Stimulated activated CD4-positive, alpha-beta T cell treated with anti-CD3 and anti-CD28 coated beads, Interleukin-15, amount 100 ng/mL, for 1 hour (primary cell): ENCODE measurements at places on chromosomes 11 and 22.

DNA sequence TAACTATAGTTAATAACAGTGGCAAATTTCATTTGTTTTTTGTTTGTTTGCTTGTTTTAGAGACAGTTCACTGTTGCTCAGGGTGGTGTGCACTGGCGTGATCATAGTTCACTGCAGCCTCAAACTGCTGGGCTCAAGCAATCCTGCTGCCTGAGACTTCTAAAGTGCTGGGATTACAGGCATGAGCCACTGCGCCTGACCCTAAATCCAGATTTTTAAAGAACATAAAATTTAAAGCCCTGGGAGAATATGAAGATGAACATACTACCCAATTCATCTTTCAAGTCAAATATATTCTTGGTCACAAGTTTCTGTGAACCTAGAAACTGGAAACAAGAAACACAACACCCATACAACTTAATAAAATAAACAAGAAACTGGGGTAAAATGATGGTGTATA is 28.1 kb downstream of the RRAS2 start:
- no peak for DNase-seq

DNA sequence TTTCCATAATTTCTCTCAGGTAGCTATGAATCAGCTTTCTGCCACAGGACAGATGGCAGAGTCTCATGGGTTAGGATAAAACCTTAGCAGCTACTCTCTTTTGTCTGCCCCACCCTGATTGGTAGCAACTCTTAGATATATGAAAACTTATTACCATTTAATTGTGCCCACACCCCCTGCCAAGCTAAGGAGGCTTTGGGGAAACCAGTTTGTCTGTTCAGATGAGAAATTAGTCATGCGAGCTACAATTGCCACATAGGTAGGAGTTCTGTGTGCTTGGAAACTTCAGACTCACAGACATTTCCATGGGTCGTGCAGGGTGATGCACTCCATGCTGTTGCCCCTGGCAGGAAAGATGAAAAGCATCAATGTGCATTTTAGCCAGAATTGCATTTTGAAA is 39.9 kb downstream of the CD44 start:
- DNase-seq: no peak

GRCh38 chr22:30193031-30193775 is 53.4 kb downstream of the LIF start:
- no peak for DNase-seq

DNA sequence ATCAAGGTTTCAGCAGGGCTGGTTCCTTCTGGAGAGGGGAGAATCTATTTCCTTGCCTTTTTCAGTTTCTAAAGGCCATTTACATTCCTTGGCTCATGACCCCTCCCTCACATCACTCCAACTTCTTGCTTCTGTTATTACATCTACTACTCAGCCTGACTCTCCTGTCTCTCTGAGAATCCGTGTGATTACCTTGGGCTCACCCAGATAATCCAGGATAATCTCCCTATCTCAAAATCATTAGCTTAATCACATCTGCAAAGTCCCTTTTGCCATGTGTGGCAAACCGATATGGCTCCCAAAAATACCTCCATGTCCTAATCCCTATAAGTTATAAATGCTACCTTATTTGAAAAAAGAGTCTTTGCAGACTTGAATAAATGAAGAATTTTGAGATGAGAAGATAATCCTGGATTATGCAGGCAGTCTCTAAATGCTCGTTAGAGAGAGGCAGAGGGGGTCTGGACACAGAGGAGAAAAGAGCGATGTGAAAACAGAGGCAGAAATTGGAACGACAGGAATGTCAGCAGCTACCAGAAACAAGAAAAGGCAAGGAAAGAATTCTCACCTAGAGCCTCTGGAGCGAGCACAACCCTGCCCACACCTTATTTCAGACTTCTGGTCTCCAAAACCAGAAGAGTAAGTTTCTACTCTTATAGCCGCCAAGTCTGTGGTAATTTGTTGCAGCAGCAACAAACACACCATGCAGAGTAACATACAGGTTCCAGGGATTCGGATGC is 23.6 kb upstream of the ARHGAP32 start:
- no peak for DNase-seq

DNA sequence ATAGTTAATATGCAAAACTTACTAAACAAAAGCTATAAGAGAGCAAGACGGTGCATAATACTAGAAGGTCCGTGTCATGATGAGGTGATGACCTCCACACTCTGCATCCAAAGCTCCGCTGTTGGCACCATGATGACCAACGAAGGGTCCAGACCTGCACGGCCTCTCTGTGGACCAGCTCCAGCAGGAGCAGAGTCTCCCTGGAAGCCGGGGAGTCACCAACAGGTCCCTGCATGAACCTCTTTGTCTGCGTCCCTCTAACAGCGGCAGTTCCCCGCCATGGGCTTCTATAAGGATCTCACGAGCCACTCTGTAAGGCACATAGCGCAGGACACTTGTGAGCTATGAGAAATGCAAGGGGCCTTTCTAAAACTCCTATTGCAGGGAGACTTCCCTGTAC is 517.3 kb downstream of the BRD1 start:
- no peak for DNase-seq

DNA sequence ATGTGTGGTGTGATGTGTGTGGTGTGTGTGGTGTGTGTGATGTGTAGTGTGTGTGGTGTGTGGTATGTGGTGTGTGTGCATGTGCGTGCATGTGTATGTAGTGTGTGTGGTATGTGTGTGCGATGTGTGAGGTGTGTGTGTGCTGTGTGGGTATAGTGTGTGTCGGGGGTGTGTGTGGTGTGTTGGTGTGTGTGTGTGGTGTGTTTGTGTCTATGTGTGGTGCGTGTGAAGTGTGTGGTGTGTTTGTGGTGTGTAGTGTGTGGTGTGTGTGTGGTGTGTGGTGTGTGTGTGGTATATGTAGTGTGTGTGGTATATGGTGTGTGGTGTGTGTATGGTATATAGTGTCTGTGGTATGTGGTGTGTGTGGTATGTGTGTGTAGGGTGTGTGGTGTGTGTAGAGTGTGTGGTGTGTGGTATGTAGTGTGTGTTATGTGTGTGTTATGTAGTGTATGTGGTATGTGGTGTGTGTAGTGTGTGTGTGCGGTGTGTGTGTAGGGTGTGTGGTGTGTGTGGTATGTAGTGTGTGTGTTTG is 5.0 kb upstream of the PPP6R2 start:
- DNase-seq: no peak

- no peak for DNase-seq
These were observed 61.1 kb downstream of the MIAT start for GRCh38 chr22:26718488-26718887.

- DNase-seq: no peak
These were observed 742 bp upstream of the BBOX1 start for GRCh38 chr11:27039873-27040272.

- no peak for DNase-seq
These were observed 3.0 kb downstream of the TTC12 start for GRCh38 chr11:113317339-113317738.

DNA sequence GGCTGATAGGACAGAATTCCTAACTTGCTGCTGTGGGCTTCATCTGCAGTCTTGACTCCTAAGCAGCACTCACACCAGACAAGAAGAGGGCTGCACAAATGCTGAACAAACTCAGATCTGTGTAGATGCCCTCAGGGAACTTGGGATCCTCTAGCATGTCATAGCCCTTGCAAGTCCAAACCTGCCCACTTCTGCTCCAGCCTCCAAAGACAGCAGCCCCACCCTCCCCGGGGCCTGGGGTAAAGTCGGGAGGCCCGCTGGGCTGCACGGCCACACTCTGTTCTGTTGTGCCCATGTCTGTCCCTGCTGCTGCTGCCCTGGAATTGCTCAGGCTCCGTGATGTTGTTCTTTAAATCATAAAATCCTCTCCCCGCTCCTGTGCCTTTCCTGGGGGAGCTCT is 28.3 kb downstream of the DRD2 start:
- no peak for DNase-seq

DNA sequence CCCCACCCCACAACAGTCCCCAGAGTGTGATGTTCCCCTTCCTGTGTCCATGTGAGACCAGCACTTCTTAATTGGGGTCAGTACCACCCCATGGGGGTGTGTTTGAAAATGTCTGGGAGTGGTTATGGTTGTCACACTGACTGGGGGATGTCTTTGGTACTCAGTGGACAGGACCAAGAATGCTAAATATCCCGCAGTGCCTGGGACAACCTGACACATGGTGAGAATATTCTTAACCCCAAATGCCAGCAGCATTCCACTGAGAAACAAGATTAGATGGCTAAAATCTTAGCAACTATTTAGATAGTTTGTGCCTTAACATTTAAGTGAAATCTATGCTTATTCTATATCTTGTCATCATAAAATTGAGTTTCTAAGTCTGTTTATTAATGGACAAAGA is 177.5 kb upstream of the ZBED5 start:
- DNase-seq: no peak

- no peak for DNase-seq
These were observed at the start of gene LIF for GRCh38 chr22:30245985-30246813. Gene LIF, minus strand, starts transcription at chr22:30246759. Its CDS starts 64 bp downstream, at chr22:30246695.

GRCh38 chr11:124869331-124869730 is 4.1 kb downstream of the ROBO3 start:
- no peak for DNase-seq

DNA sequence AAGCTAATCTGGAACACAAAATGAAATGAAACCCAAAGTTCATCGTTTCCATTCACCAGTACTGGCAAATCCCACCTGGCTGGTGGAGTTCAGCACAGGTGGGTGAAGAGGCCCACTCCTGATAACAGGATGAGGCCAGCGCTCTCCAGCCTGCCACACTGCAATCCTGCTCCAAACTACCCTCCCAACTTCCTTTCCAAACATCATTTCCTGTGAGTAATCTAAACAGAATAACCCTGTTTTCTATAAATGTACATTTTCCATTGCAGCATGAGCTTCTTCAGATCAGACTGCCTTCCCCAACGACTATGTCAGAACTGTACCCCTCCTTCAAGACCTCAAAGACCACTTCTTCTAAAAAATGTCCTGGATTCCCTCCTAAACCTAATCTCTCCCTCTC is 15.9 kb upstream of the NFRKB start:
- DNase-seq: no peak

GRCh38 chr11:8386134-8386864 is 122.6 kb upstream of the LMO1 start:
- DNase-seq: no peak

DNA sequence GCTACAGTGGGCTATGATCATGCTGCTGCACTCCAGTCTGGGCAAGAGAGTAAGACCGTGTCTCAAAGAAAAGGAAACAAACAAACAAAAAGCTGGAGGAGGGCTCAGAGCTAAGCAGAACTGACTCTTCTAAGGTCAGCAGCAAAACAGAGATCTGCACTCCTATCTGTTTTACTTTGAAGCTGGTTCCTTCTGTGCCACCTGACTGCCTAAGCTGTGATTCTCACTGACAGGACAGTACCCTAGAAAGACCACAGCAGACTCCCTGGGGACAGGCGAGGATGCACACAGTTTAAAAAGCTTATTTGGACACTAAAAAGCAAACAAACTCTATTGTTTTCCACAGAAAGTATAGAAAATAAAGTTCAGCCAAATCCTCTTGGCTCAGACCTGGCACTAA is 30.5 kb downstream of the NEFH start:
- no peak for DNase-seq

GRCh38 chr11:8033305-8034105 is 46.4 kb downstream of the EIF3F start:
- DNase-seq: no peak
